Occipital lobe (tissue), 3 donors: ENCODE measurements at places on chromosomes 4 and X.

GRCh38 chr4:151297170-151297569 lies 20.2 kb downstream of the PRSS48 start:
- DNase-seq, result no peak

DNA sequence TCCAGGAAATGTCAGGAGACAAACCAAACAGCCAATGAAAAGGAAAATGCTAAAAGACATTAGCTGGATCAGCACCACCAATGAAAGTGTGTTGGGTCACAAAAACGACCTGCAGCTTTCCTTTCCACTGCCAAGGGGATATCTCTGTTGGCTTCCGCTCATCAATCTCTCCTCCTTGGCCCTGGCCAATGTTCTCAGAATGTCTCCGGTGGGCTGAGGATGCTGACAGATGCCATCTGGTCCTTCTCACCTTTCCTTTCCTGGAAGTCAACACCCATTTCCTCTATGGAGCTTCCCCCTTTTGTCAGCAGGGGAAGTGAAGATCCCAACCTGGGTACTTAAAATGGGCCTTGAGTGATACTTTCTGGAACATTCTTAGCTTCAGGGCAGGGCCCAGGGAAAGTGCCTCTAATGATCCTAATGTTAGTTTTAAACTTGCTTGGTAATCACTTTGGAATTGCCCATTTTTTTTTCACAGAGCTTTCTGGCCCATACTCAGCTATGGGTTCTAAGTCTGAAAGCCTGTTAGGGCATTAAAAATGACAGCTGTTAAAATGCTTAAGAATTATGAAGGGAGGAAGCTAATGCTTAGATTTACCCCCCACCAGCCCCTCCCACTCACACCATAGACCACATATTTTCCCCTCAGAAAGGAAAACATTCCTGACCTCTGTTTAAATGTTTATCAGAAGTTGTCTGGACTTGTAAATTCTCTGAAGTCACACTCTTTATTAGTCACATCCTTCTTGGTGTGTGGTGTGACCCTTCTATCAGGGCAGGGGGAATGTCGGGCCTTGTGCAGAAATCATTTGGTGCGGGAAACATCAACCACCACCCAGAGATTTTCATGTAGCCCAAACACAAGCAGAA lies 29.2 kb downstream of the IGFBP7 start:
- DNase-seq, result no peak

GRCh38 chr4:79442422-79442821 lies 34.4 kb upstream of the GK2 start:
- DNase-seq, result no peak

DNA sequence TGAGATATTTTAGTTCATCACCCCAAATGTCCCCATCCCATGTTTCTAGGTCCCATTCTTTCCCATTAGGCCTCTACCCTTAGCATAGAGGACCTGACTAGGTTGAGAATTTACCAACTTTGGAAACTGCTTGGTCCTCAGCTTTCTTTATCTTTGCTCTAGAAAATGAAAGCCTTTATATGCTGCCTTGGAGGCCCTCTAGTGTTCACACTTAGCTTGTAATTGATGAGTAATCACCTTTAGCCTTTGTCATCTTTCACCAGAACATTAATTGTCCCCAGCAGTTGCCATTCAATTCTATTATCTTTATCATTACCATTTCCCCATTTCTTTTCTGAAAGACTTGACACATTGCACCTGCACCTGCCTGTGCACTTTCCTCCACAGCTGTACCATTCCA lies 589.2 kb upstream of the NR3C2 start:
- no peak for DNase-seq

DNA sequence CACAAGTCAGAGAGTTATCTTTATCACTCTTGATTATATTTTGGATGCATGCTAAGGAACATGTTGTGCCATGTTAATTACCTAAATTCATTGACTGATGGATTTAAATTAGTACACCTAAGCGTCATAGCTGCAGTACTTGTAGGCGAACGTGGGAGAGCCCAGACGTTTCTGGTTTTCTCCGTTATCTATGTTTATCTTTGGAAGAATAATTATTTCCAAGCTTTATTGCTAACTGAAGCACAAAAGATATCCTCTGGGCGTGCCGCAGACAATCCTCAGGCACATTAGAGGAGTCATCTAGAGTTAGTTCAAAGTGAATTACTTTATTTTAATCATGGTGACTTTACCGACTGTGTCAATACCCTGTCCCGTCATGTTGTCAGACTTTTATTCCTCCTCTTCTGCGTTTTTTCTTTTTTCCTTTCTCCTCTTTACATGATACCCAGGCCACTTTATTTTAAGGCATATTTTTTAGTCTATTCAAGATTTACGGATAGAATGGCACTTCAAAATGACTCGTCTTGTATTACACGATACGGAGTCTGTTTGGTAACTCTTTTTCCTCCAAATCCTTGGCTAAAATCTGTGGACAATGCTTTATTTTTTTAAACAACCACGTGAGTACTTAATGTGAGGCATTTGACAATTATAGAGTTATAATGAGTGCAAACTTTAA lies 632.0 kb upstream of the TENM3 start:
- DNase-seq, result no peak

- no peak for DNase-seq
These were observed 313.4 kb downstream of the TENM3 start for GRCh38 chr4:182556580-182556979.
